Activated CD8-positive, alpha-beta memory T cell treated with anti-CD3 and anti-CD28 coated beads for 24 hours (primary cell): ENCODE measurements at places on chromosomes 2 and 18.
A peak's percentile ranks its signal among the peaks of the same experiment; 100 is the strongest.

DNA sequence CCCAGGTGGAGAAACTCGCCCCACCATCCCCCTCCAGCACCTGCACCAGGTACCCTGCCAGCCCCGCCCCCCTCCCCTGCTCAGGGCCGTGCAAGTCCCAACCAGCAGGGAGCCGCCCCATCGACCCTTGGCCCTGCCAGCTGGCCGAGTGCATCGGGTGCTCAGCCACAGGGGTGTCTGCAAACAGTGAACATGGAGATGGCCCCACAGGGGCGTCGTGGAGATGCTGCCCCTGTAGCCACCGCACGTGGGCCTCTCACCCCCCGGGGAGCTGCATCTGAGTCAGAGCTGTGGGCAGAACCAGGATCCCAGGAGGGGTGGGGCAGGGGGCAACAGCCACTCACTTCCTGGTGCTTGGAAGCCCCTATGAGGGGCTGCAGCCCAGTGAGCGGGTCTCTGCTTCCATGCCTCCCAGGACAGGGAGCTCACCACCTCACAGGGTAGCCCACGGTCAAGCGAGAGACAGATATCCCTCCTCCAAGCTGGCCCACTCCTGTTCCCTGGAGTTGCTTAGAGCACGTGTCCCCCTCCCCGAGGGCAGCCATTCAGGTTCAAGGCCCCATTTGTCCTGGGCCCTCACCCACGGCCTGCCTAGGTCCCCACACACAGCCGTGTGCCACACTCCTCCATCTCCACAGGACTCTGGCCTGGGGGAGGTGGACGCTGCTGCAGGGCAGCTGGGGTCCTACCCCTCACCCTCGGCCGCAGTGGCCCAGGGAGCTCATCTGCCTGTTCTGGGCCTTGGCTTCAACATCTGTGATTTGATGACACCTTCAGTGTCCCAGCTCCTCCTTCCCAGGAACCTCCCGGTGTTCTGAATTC, 1.1 kb upstream of the MAB21L4 start:
- DNase-seq, result no peak

DNA sequence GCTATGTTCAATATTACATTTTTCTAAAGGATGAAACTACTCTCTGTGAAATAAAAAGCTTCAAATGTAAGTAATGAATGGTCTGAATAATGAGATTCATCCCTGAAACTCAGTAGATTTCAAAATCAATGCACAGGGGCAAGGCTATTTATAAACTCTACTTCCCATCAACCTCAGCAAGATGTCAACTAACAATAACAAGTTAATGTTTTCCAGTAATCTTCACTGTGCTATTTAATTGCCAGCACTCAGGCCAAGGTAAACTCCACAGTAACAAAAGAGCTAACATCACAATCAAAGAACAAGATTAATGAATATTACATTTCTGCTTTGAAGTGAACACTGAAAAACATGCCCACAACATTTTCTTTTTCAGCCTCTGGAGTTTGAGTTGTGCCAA, 144.3 kb upstream of the ZFP36L2 start:
- DNase-seq, result no peak

DNA sequence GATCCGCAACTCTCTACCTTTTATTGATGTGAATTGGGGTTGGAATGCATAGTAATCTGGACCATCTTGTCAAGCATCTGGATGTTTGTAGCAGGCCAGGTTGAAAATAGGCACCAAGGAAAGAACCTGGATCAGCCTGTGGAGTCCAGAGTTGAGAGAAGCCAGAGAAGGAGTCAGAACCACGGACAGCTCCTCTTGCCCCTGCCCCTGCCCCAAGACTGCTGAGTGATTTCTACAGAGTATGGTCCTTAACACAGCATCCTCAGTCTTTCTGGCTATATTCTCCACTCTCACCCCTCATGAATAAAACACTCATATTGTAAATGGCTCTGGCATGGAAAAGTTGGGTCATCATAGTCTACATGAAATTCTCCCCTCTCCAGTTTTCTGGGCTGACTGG, 154.6 kb downstream of the LOXHD1 start:
- no peak for DNase-seq

DNA sequence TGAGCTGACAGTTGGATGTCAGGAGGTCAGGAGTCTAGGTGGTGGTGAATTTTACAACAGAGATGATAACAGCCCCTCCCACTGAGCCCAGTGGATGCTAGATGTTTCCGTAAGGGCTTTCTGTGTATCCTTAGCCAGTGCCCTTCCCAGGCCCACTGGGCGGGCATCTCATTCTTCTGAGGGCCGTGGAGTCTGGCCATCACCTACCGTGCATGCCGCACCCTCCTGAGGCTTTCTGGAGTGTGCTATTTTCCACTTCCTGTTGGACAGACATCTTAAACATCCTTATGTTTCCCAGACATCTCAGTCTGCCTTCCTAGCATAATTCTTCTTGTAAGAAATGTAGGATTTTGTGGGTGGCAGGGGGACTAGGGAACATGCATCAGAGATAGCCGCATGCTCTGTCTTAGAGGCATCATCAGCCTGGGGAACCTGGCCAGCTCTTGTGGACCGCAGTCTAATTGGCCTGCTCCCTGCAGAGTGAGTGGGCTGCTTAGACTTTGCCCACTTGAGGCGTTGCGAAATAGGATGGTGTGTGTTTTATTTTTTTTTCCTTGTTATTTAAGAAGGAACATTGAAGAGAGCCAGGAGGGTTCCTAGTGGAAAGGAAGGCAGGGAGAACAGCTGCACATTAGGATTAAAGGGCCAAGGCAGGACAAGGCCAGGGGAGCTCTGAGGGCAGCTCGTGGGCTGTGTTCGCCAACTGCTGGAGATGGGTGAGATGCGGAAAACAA, 135.8 kb downstream of the SH3RF3 start:
- DNase-seq, result no peak

- no peak for DNase-seq
Measured at GRCh38 chr2:101758001-101758400, 60.5 kb downstream of the MAP4K4 start.

DNA sequence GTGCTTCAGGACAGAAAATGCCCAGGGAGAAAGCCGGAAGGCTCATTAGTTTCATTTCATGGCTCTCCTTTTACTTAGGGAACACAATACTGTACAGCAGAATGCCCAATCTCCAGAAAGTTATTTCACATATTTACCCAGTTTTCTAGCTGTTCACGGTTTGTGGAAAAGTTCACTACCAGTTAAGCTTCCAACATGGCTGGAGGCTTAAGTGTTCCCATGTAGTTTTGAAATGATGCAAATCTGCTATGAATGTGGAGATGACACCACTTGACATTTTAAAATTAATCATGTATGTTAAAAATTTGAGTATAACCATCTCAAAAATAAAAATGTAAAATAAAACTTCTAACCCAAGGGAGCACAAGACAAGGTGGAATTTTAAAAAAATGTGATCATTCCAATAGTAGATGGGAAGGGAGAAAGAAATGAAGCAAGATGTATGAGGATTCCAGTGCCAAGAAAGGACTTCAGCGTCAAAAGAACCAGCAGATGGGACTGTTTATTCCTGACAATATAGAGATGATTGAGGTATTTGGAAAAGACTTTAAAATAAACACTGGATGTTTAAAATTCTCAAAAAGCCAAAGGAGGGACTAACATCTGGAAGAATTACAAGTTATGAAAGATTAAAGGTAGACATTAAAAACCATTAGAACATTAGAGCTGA, 60.9 kb upstream of the OSR1 start:
- no peak for DNase-seq

DNA sequence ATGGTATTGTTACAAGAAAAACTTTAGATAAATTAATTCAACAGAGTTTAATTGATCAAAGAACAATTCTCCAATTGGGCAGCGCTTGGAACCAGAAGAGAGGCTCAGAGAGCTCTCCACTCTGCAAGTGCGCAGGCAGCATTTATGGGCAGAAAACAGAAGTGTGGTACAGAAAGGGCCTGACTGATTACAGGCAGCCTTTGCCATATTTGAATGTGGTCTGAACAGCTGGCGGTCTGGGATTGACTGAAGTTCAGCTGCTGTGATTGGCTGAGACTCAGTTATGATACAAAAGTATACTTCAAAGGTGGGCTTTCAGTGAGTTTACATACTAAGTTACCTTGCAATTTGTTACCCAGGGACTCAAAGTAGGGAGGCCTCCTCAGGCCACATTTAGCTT, 301.3 kb upstream of the ID2 start:
- no peak for DNase-seq

DNA sequence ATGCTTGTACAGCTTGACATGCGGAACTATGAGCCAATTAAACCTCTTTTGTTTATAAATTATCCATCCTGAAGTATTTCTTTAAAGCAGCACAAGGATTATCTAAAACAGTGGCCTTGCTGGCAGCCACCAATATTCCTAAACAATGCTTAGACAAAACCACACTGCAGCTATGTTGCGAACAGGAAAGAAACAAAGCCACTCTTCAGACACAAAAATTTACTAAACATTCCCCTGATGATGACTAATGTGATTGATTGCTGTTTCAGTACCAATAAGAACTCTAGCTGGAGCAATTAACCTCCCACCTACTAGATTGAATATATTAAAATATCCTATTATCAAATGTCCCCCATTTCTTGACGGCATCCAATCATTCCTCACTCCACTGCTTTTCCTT, 325.8 kb upstream of the REG3G start:
- no peak for DNase-seq

DNA sequence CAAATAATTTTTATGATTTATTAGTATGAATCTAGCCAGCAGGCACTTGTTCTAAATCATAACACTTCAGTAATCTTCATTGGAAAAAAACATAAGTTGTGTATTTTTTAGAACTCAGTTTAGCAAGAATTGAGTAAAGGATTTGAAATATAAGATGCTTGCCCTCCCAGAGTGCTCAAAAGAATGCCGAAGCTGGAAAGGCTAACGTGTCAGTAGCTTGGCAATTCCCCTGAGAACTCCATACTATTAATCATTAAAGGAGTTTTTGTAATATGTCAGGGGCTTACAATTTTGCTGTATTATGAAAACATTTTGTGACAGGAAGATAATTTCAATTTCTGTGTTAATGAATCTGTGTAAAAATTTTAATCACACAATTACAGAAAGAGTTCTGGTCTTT, 122.7 kb downstream of the GULP1 start:
- no peak for DNase-seq

- DNase-seq, result no peak
Measured at GRCh38 chr18:69958422-69958821, 10.7 kb upstream of the CD226 start.

DNA sequence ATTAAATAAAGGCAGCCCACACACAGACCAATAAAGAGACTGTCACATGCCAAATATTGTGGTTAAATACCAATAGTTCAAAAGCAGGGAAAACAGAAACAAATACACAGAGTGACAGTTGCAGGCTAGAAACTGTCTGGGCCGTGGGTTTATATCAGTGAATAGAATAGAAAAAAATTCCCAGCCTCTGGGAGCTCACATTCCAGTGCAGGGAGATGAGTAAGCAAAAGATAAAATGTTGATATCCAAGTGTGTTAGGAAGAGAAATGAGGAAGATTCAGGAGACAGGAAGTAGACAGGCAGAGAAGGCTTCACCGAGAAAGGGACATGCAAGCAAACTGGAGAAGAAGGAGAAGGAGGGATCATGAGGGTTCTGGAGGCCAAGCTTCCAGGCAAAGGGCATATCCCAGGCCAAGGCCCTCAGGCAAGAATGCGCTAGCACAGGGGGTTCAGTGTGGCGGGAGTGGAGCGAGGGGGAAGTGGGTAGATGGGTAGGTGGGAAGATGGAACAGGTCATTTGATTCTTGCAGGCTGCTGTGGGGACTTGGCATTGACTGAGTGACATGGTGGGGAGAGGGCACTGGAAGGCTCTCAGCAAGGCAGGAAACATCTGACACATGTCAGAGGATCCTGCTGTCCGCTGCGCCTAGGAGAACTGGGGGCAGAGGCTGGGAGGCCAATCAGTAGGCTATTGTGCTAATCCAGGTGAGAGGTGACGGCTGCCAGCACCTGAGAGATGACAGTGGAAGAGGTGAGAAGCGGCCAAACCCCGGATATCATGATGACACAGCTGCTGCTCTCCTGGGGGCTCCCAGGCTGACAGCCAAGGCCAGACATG, 89.2 kb downstream of the ZBTB7C start:
- no peak for DNase-seq

- peak; percentile 79 for DNase-seq
Measured at GRCh38 chr2:197804758-197805714, 643 bp downstream of the PLCL1 start.

DNA sequence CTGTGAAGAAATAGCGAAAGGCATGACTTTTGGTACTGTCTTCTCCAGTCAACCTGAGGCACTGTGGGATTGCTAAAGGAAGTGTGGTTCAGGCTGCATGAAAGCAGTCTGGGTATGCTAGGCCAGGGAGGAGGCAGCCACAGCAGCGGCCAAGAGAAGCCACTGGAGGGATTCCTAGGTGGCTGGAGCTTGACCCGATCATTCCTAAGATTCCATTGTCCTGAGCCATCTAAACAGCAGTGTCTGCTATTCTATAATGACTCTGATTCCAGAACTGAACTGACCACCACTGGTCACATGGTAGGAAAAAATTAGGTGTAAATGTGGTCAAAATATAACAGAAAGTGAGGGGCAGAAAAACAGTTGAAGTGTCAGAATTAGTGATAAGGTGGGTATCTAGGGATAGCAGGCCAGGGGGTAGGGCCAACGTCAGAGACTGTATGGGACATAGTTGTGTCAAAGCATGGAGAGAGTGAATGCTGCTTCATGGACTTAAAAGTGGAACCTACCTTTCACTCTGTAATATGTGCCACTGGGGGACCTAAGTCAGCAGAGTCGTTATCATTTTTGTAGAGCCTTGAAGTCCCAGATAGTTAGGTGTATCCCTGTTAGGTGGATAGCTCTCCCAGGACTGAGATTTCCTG, 204.6 kb downstream of the CTNNA2 start:
- no peak for DNase-seq

- no peak for DNase-seq
Measured at GRCh38 chr2:182182436-182182835, 196.8 kb downstream of the PPP1R1C start.

- peak; percentile 66 for DNase-seq
Measured at GRCh38 chr18:49055754-49056172, 105.0 kb upstream of the SMAD7 start.

- DNase-seq, result no peak
Measured at GRCh38 chr2:147636886-147637285, 207.9 kb upstream of the ACVR2A start.

DNA sequence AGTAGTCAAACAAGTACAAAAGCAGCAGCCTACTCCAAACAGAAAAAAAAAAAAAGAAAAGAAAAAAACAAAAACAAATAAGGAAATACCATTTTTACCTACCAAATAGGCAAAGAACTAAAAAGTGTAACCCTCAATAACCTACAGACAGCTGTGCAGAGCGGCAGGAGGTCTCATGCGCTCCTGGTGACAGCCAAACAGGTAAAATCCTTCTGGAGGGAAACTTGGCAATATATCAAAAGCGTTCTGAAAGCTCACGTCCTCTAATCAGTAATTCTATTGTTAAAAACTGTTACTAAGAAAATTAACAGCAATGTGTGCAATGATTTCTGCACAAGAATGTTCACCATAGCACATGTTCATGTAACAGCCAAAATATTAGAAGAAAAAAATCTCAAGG, 105.6 kb downstream of the AFF3 start:
- no peak for DNase-seq

- DNase-seq, result no peak
Measured at GRCh38 chr18:55857409-55857808, 269.4 kb upstream of the TCF4 start.
